ENCODE measurements at places on chromosomes 1 and 21.

- DNase-seq: no peak
Observed at GRCh38 chr1:10617931-10618885, 143.5 kb downstream of the PEX14 start.

DNA sequence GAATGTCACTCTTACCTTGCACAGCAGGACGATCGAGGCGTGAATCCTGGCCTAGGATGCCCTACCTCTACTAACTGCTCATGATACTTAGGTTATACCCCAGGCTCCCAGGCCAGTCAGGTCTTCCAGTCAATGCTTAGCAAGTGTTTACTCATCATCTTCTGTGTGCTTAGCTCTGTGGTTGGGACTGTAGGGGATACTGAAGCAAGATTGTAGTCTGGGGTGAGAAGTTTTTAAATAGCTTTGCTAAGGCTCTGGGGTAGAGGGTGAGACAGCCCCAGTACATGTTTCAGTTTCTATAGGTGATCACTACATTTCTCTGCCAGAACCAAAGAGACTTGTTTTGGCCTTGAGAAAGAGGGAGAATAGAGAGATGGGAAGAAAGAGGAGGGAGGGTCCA, 250.8 kb upstream of the KIAA0040 start:
- no peak for DNase-seq

DNA sequence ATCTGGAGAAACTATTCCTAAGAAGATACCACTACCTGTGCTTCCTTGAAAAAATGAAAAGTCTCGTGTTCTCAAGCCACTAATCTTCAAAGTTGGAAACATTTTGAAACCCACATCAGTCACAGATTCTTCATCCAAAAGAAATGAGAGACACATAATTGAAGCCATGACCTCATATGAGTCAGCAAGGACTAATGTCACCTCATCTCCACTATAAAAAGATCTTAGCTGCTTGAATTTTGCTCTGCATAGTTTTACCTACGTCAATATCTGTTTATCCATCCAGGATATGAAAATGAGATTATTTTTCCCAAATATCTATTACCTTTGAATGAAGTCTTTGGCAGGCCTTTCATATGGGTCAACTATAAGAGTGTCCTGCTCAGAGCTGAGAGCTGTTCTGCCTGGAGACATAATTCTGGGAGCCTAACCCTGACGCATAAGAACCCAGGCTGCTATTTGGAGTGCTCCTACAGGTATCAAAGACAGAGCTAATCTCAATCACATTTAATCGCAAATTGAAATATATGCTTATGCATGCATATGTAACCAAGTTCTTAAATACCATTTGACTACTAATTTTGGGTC, 312.5 kb upstream of the PKN2 start:
- no peak for DNase-seq

DNA sequence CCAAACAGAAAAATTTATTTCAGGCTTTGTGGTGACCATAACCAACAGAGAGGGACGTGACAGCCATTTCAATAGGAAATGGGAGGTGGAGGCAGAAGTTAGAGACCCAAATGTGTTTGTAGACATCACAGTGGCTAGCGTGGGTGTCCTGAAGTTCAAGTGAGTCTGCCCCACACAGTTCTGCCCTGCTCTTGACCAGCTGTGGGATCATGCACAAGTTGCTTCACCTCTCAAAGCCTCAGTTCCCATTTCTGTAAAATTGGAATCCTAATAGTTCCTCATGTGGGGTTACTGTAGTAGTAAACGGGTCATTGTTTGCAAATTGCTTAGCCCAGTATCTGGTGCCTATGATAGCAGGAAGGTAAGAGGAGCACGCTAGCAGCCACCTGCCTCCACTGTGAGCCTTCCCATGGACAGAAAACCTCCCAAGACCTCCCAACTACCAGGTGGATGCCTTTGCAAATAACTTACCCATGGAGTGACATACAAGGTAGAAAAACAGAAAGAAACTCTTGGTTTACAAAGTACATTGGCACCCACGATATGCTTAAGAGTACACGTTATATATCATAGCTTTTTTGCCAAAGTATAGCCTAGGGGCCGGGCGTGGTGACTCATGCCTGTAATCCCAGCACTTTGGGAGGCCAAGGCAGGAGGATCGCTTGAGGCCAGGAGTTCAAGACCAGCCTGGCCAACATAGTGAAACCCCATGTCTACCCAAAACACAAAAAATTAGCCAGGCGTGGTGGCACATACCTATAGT, 29.1 kb downstream of the FHAD1 start:
- no peak for DNase-seq

GRCh38 chr1:226402739-226403165, 5.1 kb downstream of the PARP1 start:
- no peak for DNase-seq

DNA sequence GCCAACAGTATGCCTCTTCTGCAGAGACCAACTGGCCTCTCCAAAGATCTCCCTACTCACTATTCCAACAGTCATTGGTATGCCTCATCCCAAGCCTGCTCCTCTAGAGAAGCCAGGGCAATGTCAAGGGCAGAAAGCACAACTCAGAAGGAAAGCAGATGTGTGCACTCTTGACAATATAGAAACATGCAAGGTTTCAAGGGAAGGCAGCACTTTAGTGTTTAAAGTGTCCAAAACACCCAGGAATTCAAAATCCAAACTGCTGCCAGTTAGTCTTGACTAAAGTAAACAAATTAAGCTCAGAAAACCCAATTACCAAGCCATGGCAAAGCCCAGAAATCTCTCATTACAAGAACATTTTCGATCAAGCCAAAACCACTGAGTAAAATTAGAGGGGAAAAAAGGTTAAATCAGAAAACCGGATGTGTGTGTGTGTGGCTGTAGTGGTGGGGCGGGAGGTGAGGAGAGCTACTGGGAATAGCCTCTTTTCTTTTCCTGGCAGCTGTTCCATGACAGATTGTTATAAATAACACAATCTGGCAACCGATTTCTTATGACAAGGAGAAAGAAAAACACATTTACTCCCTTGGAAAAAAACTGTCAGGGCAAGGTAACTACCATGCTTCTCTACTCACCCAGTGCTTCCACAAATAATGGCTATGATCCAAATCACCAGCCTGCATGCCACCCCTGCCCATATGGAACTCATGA, 39.2 kb downstream of the EIF2B3 start:
- DNase-seq: no peak

DNA sequence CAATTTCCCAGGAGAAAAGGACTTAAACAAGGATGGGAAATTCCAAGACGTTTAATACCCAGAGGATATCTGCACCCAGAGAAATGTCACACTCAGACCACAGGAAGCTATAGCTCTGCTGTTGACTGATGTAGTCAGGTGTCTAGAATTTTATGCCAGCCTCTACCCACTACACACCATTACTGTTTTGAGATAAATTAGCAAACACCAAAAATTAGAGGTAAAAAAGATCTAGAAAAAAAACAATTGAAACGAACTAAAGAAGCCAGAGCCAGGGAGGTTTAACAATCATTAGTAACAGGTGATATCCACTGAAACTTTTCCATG, 519.9 kb downstream of the SMYD3 start:
- no peak for DNase-seq

GRCh38 chr1:203768256-203768655, 3.3 kb downstream of the LAX1 start:
- no peak for DNase-seq

DNA sequence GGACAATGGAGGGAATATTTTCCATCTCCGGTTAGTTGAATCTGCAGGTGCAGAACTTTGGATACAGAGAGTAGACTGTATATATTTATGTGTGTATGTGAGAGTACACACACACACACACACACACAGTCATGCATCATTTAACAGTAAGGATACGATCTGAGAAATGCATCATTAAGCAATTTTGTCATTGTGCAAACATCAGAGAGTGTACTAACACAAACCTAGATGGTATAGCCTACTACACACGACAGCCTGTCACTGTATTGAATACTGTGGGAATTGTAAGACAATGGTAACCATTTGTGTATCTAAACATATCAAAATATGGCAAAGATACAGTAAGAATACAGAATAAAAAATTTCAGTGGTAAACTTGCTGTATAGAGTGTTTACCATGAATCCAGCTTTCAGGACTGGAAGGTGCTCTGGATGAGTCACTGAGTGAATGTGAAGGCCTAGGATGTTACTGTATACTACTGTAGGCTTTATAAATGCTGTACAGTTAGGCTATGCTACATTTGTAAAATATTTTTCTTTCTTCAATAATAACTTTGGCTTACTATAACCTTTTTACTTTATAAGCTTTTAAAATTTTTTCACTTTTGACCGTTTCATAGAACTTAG, 138.5 kb downstream of the ZZZ3 start:
- DNase-seq: no peak

DNA sequence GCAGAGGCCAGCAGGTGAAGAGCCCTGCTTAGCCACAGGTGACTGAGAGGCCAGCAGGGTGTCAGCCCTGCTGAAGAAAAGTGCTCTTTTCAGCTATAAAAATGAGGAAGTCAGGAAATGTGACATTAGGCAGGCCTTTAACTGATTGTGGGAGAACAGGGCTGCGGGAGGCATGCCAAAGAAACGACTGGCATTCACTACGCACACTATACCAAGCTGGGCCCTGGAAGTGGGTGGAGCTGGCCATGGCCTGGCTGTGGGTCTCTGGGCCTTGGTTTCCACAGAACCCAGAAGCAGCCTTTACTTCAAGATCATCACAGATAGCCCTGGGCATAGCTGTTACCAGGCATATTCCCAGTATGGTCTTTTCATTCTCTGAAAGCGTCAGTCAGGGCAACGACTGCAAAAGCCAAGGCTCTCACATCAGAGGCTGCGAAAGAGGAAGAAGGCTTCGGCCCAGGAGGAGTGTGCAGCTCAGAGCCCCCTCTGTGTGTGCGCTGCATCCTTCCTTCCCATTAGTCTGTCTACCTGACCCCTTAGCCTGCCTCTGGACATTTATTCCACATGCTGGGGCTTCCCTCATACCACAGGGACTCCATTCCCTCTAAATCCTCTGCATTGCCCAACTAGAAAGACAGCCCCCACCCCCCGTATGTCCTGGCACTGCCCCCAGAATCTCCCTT, 14.3 kb downstream of the SLC2A1 start:
- no peak for DNase-seq

- DNase-seq: peak; percentile 47
Observed at GRCh38 chr1:180231936-180232335, 1.9 kb downstream of the LHX4 start.

DNA sequence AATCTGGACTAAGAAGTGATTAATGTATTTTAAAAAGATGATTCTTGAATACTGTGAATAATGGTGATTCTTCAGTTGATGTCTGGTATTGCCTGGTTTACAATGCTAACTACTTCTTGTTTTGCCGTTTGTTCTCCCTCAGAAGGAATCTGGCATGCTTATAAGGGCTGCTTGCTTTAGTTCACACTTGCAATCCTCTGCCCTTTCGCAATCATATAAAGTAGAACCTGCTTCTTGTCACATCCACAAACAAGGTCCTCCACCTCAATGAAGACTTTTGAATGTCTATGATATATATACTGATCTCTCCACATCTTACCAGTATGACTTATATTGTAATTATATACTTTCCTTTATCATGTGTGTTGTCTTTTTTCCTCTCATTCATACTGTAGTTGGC, 92.6 kb downstream of the ADGRL4 start:
- DNase-seq: no peak

DNA sequence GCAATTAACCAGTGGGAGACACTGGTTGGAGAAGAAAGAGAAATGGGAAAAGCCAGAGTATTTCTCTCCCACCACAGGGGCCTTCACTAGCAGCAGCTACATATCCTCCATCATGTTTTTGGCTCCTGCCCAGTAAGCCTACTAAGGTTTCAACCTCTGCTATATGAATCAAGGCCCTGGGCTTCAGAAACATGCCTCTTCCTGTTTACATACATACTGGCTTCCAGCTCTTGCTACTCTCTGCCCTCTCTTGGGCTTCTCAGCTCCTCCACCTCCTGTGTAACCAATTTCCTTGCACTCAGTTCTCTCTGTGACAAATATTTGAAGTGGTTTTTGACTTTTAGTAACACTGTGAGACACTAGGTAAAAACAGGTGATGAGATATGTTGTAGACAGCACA, 80.8 kb downstream of the LRRC7 start:
- DNase-seq: no peak

GRCh38 chr1:89719502-89720306, 86.8 kb downstream of the LRRC8C start:
- DNase-seq: no peak

DNA sequence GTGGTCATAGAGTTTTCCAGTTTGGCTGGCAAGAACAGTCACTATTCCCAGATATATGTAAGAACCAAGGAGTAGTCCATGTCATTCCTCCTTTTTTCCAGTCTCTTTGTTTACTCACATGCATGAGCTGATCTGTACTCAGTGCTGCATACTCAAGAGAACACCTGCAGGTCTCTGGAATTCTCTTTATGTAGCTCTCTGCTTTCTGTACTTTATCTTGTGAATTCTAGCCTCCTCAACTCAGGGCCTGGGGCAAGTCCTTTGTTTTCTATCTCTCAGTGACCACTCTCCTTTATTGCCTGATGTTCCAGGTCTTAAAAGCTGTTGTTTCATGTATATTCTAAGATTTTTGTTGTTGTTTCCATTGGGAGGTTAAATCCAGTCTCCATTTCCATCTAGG, 478.9 kb downstream of the DPYD start:
- DNase-seq: no peak

DNA sequence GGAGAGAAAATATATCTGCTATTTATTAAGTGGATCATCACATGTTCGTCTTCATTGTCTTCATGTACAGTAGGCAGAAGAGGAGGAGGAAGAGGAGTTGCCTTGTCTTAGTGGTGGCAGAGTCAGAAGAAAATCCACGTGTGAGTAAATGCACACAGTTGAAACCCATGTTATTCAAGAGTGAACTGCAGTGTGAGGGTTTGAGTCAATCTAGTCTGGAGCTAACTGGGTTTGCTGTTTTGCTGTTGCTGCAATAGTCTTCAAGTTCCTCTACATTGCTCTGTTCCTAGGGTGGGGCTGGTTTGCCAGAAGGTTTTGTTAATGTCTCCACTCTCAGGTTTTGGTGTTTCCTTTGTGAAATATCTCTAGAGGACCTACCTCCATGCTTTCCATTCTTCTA, 3.1 kb upstream of the CD1A start:
- DNase-seq: no peak

DNA sequence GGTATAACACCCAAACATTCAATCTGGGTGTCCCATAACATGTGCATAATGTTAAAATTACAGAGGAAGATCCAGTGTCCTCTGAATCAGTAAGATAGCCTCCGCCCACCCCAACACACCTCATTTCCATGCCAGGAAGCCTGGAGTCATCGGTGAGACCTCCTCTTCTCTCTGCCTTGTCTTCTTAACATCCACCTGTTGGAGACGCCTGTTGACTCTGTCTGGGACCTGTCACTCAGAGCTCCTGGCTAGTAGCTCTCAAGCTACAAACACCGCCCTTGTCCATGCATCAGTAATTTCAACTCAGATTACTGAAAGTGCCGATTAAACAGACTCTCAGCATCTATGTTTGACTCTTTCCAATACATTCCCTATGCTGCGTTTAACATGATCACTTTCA, 27.4 kb downstream of the KCNJ15 start:
- DNase-seq: no peak

GRCh38 chr1:223836586-223836985, 9.2 kb downstream of the TP53BP2 start:
- no peak for DNase-seq

DNA sequence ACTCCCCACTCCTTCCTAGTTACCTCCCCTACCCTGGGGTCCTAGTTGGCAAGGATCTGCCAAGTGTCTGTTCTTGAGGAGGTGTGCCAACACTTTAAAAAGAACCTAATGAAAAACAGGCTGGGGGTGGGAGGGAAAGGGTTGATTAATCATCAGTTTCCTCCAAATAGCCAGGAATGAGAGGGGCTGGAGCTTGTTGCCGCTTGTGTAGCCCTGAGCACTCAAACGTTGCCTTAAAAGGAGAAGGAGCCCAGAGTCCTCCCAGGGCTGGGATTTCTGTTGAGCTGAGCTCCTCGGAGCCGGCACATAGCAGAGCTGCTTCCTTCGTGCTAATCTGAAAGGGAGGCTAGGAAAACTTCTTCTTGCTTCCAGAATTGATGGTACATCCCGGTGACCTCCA, 15.9 kb downstream of the SHISA4 start:
- no peak for DNase-seq

All from activated T-cell treated with anti-CD3 and anti-CD28 coated beads, Interleukin-2, amount 50 U/mL, for 48 hours (primary cell).